ENCODE measurements at places on chromosomes 11 and 22.

DNA sequence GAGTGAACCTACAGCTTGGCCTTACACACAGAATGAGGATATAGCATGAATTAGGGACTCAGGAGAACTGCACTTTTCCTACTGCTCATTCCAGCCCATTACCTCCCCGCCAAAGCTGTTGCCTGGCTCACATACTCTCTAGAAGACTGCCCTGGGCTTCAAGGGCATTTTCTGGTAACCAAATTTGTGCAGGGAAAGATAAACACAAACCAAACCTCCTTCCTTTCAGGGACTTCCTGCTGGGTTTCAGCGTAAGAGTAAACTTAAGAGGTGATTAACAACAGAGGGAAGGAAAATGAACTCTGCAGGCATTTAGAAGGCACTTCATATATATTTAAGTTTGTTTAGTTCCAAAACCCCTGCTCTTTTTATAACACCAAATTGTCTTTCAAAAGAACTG lies 194.9 kb downstream of the SWAP70 start:
- peaks cover 11% of the 10 kb centered on the region for H3K4me1 ChIP-seq
- no peak for DNase-seq
- H3K36me3 ChIP-seq, result no peaks in the 10 kb centered on the region
- no peaks in the 10 kb centered on the region for H3K27me3 ChIP-seq

GRCh38 chr22:32650553-32651345 lies 150.8 kb upstream of the TIMP3 start:
- no peaks in the 10 kb centered on the region for H3K36me3 ChIP-seq
- H3K27me3 ChIP-seq, result no peaks in the 10 kb centered on the region
- H3K4me3 ChIP-seq, result no peak overlapping the region
- peak overlapping the region; percentile 59 for H3K27ac ChIP-seq

- peak overlapping the region; percentile 76 for H3K27ac ChIP-seq
- no peaks in the 10 kb centered on the region for H3K27me3 ChIP-seq
- DNase-seq, result peak; percentile 45
- peaks cover 20% of the 10 kb centered on the region for H3K4me1 ChIP-seq
Observed at GRCh38 chr11:66467034-66467659, 442 bp downstream of the PELI3 start.

- peaks cover 19% of the 10 kb centered on the region for H3K4me1 ChIP-seq
- no peaks in the 10 kb centered on the region for H3K27me3 ChIP-seq
- H3K4me3 ChIP-seq, result no peak overlapping the region
- peaks cover 7% of the 10 kb centered on the region for H3K36me3 ChIP-seq
- H3K27ac ChIP-seq, result peak overlapping the region; percentile 60
Observed at GRCh38 chr11:36454941-36455631, 55.0 kb downstream of the TRAF6 start.

DNA sequence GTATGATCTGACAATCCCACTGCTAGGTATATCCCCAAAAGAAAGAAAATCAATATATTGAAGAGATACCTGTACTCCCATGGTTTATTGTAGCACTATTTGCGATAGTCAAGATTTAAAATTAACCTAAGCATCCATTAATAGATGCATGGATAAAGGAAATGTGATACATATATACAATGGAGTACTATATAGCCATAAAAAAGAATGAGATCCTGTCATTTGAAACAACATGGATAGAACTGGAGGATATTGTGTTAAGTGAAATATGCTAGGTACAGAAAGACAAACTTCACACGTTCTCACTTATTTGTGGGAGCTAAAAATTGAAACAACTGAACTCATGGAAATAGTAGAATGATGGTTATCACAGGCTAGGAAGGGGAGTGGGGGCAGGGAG lies 14.6 kb upstream of the HIPK3 start:
- H3K27me3 ChIP-seq, result no peaks in the 10 kb centered on the region
- no peaks in the 10 kb centered on the region for H3K36me3 ChIP-seq
- no peak for DNase-seq
- H3K4me3 ChIP-seq, result no peak overlapping the region
- no peaks in the 10 kb centered on the region for H3K4me1 ChIP-seq
- no peak overlapping the region for H3K27ac ChIP-seq

GRCh38 chr11:22536071-22536470 lies 89.6 kb downstream of the FANCF start:
- no peaks in the 10 kb centered on the region for H3K4me1 ChIP-seq
- H3K27me3 ChIP-seq, result no peaks in the 10 kb centered on the region
- no peak overlapping the region for H3K27ac ChIP-seq
- H3K4me3 ChIP-seq, result no peak overlapping the region

- no peaks in the 10 kb centered on the region for H3K4me1 ChIP-seq
- no peak overlapping the region for H3K27ac ChIP-seq
- peaks cover 8% of the 10 kb centered on the region for H3K36me3 ChIP-seq
- no peaks in the 10 kb centered on the region for H3K27me3 ChIP-seq
Observed at GRCh38 chr11:17986711-17987220, 26.1 kb downstream of the SERGEF start.

DNA sequence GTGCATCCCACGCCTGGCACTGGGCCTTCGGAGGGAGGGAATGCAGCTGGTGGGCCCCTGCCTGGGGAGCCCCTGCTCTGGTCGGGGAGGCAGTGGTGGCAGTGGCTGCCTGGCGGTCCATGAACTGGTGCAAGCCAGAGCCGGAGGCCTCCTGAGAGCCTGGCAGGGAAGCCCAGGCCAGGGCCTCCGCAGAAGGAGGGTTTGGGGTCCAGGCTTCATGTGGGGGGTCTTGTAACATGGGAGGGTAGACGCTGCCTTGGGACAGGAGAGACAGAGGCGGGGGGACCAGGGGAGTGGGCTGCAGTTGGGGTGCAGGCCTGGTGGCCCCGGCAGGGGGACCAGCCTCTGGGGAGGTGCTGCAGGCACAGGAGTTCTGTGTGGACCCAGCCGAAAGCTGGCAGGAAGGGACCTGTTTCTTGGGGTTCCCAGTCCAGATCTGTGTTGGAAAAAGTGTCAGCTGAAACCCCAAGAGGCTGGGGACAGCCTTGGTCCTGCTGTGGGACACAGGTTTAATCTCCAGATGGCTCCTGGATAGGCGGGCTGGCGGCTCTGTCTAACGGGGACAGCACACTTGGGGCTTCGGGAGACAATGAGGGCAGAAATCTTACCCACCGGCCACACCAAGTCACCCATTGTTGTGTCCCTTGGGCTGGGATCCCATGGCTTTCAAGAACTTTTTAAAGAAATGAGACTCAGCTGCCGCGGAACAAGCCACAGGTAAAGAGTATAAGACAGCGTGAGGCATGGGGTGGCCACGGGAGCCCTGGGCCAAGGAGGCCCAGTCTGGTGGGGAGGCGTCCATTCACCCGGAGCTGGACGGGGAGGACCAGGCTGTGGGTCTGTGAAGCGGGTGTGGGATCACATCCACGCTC lies 73.5 kb downstream of the KCNQ1 start:
- H3K4me3 ChIP-seq, result no peak overlapping the region
- no peaks in the 10 kb centered on the region for H3K36me3 ChIP-seq
- H3K27ac ChIP-seq, result no peak overlapping the region
- H3K27me3 ChIP-seq, result no peaks in the 10 kb centered on the region

DNA sequence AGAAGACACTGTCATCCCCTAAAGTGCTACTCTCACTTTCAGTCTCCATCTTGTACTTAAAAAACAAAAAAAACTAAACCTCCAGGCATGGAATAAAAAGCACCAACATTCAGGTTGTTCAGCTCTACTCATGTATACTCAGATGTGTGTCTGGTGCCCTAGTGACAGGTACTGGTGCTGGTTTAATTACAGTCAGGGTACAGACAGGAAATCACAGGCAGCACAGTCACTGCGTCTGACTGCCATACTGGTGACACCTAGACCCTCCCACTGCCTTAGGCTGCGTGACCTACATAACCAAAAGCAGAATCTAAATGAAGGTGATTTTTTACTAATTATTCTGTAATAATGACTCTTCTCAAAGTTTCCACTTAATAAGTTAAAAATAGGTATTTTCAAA lies at the start of gene ARHGAP32:
ARHGAP32 (minus strand) TSS at position 176 of the 400 bp plus-strand sequence; CDS start at position 49, 127 bp downstream.
- H3K4me1 ChIP-seq, result peaks cover 46% of the 10 kb centered on the region
- H3K27me3 ChIP-seq, result no peaks in the 10 kb centered on the region
- peak within 1 kb of the TSS; percentile 26 for H3K27ac ChIP-seq
- peak; percentile 15 for DNase-seq
- no peak within 1 kb of the TSS for H3K4me3 ChIP-seq
- H3K36me3 ChIP-seq, result no peaks in the 10 kb centered on the region

DNA sequence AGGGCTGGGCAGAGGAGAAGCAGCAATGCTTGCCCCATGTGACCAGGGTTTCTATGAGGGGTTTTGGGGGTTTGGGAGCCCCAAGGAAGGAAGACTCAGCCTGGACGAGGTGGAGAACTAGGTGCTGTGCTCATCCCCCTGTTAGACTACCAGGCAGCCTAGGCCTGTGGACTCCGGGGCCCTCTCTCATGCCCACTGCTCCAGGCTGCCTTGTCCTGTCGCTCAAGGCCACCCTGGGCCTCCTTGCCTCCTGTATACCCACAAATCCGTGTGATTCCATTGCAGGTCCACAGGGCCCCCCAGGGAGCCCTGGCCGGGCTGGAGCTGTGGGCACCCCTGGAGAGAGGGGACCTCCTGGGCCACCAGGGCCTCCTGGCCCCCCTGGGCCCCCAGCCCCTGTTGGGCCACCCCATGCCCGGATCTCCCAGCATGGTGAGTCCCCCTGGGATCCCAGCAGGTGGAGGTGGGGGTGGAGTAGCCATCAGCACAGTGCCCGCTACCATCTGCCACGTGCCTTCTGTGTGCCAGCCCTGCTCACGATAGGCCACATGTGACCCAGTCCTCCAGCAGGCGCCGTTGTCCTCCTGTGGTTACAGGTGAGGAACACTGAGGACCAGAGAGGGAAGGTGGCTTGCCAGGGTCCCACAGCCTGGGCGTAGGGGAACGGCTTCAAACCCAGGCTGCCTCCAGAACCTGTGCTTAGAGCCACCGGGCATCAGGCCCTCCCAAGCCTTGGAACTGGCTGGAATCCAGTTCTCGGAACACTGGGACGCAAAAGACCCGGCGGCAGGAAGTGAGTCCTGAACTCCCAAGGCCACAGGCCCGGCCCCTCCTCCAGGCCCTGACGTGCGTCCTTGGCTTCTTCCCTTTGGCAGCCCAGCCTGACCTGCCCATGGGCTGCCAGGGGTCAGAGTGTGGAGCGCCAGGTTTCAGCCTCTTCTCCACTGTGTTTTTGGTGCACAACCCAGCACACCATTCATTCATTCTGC lies 26.6 kb downstream of the EMID1 start:
- DNase-seq, result no peak
- H3K4me1 ChIP-seq, result no peaks in the 10 kb centered on the region
- H3K27me3 ChIP-seq, result no peaks in the 10 kb centered on the region
- no peaks in the 10 kb centered on the region for H3K36me3 ChIP-seq
- no peak overlapping the region for H3K4me3 ChIP-seq
- no peak overlapping the region for H3K27ac ChIP-seq

GRCh38 chr22:29030016-29030617 lies 31.5 kb downstream of the C22orf31 start:
- peaks cover 13% of the 10 kb centered on the region for H3K4me1 ChIP-seq
- H3K27ac ChIP-seq, result peak overlapping the region; percentile 84
- DNase-seq, result no peak

DNA sequence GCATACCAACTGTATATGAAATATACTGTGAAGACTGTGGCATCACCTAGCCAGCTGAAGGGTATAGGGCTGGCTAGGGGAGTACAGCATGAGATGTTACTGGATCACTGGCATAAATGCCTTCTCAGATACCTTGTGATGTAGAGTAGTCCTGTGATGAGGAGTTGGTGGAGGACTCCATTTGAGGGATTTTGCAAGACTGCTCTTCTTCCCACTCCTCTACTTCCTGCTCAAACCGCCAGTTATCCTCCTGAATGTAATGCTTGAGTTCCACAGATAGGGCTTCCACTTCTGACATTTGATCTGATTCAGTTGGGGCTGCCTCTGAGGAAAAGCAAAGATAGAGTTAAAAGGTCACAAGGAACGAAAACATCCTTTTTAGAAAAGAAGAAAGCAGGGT lies 29.3 kb downstream of the CLDN25 start:
- no peak overlapping the region for H3K27ac ChIP-seq
- no peaks in the 10 kb centered on the region for H3K4me1 ChIP-seq

DNA sequence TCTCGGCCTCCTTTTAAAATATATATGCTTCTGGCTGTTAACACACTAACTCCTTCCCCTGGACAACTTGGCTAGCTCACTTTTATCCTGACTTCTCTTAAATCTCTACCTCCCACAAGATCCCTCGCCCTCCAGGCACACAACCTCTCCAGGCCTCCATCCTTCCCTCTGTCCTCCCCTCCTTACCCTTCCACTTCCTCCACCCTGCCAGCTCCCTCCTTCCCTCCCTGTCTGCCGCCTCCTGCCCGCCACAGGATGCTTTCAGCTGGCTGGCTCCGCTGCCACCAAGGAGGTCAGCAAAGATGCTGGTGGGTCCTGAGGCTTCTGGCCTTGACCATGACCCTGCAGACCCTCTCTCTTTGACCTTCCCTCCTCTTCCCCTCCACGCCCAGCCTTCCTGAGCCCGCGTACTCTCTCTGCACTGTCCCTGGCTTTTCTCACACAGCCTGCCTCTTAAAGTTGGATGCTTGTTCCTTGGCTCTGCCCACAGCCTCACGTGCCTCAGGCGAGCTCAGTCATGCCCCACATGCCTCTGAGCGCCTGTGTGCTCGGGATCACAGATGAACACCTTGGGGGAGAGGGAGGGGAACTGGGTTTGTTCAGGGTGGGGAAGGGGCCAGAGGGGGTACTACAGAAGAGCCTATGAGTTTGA lies 6.7 kb downstream of the NFAM1 start:
- no peaks in the 10 kb centered on the region for H3K36me3 ChIP-seq
- no peak overlapping the region for H3K27ac ChIP-seq
- no peak overlapping the region for H3K4me3 ChIP-seq

GRCh38 chr22:39314251-39314971 lies 5.0 kb downstream of the RPL3 start:
- no peaks in the 10 kb centered on the region for H3K27me3 ChIP-seq
- DNase-seq, result no peak
- H3K36me3 ChIP-seq, result peaks cover 47% of the 10 kb centered on the region
- no peak overlapping the region for H3K4me3 ChIP-seq
- peaks cover 33% of the 10 kb centered on the region for H3K4me1 ChIP-seq
- no peak overlapping the region for H3K27ac ChIP-seq

GRCh38 chr11:70810681-70811080 lies 412.4 kb downstream of the CTTN start:
- H3K4me1 ChIP-seq, result no peaks in the 10 kb centered on the region
- no peak overlapping the region for H3K4me3 ChIP-seq
- H3K27me3 ChIP-seq, result no peaks in the 10 kb centered on the region
- DNase-seq, result no peak
- H3K27ac ChIP-seq, result no peak overlapping the region
- no peaks in the 10 kb centered on the region for H3K36me3 ChIP-seq

DNA sequence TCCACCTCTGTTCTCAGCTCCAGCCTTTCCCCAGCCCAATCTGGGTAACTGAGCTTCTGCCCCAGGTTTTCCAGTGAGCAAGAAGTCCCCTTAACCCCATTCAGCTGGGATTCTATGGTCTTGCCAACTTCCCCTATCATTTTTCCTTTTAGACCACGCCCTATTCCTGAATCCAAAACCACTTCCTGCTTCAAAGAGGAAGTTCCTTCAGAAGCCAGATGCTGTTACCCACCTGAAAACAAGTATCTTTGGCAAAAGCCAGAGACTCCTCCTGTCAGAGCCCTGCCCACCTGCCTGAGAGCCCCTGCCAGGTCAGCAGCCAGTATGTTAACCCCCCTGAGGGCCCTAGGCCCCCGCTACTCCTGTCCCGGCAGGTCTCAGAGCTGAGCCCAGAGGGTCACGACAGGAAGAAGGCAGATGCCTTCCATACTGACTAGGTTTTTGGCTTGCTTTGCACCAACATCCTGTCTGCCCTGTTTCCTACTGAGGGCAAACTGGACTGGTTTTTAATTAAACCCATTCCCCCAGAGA lies 20.3 kb upstream of the MICAL2 start:
- H3K4me3 ChIP-seq, result no peak overlapping the region
- H3K27me3 ChIP-seq, result no peaks in the 10 kb centered on the region
- no peaks in the 10 kb centered on the region for H3K36me3 ChIP-seq
- H3K4me1 ChIP-seq, result peaks cover 84% of the 10 kb centered on the region
- H3K27ac ChIP-seq, result peak overlapping the region; percentile 93

GRCh38 chr11:47724041-47724729 lies 9.0 kb upstream of the AGBL2 start:
- H3K27ac ChIP-seq, result peak overlapping the region; percentile 71
- no peaks in the 10 kb centered on the region for H3K27me3 ChIP-seq
- no peaks in the 10 kb centered on the region for H3K36me3 ChIP-seq
- H3K4me1 ChIP-seq, result peaks cover 25% of the 10 kb centered on the region

All from transverse colon (tissue), 4 donors.